Substantia nigra (tissue), 51 donors: ENCODE measurements at places on chromosomes 1 and 21.

GRCh38 chr1:202857136-202857610 is 31.8 kb downstream of the RABIF start:
- DNase-seq: no peak

- DNase-seq: no peak
Observed at GRCh38 chr21:31665397-31665796, 5.9 kb downstream of the SOD1 start.

DNA sequence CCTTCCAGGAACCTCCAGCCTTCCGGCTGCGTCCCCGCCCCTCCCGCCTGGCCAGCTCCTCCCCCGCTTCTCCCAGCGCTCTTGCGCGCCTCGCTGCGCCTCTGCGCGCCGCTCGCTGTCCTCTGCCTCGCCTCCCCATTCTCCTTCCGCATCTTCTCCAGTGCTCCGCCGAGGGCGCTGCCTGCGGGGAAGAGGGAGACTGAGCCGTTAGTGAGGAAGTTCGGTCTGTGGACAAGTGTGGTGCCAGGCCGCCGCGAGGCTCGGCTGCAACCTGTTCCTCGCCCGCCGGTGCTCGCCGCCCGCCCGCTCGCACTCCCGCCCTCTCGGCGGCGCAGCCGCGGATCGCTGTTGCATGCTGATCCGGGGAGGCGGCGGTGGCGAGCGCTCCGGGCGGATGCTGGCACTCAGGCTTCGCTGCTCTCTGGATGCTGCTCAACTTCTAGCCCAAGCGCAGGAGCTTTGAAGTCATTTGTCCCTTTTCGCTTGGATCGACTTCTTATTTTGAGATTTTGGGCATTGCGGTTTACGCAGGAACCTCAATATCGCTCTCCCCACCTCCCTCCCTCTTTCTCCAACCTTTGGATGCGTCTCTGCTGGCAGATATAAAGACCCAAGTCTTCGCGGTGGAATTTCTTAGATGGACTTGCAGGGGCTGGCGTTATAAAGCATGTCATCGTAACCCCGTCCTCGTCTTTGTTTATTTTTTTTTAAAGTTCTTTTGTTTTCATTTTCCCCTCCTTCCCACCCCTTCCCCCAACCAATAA is 614 bp upstream of the CACNA1E start:
- DNase-seq: peak; percentile 41

GRCh38 chr1:216531263-216532239 is 108.3 kb upstream of the USH2A start:
- no peak for DNase-seq

DNA sequence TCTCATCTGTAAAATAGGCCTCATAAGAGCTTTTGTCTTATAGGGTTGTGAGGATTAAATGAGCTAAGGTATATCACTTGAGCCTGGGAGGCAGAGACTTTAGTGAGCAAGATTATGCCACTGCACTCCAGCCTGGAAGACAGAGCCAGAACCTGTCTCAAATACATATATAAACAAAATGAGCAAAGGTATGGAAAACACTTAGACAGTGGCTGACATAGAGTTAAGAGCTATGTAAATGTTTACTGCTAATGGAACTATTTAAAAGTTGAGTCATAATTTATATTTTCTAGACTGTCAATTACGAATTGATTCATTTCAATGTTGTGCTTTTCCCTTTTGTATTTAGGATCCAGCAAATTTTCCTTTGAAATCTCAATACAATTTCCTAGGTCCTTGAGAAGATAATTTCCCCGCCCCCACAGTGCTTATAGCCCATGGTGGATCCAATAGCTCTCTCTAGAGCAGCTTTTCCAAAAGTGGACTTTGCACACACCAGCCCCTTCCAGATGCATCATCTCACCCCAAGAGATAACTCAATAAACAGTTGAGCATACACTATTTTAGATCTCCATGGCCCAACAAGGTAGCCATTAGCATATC is 21.8 kb upstream of the RUNX3 start:
- no peak for DNase-seq

DNA sequence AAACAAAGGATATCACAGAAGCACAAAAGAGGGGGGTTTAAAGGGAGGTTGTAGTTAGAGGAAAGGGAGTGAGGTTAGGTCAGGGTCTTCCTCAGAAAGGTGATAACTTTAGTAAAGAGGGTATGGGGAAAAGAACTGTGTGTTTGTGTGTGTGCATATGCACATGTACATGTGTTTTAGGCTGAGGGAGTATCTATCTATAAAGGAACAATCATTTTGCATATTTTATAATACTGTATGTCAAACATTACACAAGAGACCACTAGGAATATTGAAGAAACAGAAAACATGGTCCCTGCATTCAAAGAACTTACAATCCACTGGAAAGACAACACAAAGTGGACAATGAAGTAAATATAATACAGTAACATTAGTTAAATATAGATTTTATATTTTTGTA is 132.2 kb downstream of the ACBD6 start:
- DNase-seq: no peak

GRCh38 chr1:27343639-27344025 is 1.8 kb downstream of the SYTL1 start:
- DNase-seq: no peak
